ENCODE measurements at places on chromosomes 3 and 15.
A peak's percentile ranks its signal among the peaks of the same experiment; 100 is the strongest.

GRCh38 chr3:135739779-135740178 is 225.7 kb upstream of the PPP2R3A start:
- no peak for DNase-seq

- no peak for DNase-seq
Measured at GRCh38 chr3:48997102-48997635, 7.1 kb downstream of the P4HTM start.

- DNase-seq = no peak
Measured at GRCh38 chr3:175839366-175840005, 980.4 kb downstream of the NAALADL2 start.

- DNase-seq = no peak
Measured at GRCh38 chr3:165669504-165669903, 167.7 kb downstream of the BCHE start.

- no peak for DNase-seq
Measured at GRCh38 chr3:126516152-126516935, 1.2 kb downstream of the UROC1 start.

DNA sequence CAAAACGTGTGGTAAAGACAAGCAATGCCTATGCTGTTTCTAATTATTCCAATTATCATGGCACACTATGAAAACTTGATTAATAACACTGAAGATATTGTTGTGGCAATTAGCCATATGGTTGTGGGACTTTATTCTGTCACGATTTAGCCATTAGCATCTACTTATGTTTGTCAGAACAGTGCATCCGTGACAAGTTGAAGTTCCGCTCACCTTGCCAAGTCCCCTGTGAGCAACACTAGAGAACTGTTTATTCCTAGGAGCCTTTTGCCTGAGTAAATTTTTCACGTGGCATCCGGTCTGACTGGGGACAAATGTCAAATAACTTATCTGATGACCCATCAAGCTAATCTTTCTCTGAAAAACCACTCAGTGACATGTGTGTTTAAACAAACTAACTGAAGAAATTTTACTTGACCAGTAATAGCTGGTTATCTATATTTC is 403.3 kb downstream of the TBC1D5 start:
- no peak for DNase-seq

DNA sequence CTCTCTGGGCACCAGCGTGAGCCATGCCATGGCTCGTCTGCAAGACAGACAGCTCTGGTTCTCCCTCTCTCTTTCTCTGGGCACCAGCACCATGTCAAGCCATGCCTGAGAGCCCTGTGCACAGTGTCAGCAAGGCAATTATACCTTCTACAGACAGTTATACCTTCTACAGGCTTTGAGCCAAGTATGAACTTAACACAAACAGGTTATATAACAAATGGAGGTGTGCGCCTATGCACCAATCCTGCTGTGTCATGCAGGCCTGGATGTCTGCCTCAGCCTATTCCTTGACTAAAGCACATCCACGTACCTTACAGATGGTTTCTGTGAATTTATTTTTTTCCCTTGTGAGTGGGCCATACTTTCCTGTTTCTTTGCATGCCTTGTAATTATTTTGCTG is 5.9 kb upstream of the FBXL2 start:
- no peak for DNase-seq

DNA sequence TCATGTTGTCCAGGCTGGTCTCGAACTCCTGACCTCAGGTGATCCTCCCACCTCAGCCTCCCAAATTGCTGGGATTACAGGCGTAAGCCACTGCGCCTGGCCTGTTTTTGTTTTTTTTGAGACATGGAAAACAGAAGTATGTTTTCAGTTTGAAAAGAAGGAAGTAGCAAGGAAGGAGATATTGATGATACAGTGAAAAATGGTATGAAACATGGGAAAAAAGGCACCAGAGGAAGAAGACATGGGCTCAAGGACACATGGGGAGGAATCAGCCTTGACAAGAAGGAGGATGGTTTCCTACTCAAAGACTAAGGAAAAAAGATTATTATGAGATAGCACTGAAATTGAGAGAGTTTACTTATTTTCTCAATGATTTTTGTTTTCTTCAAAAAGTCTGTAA is 30.7 kb downstream of the FMN1 start:
- no peak for DNase-seq

DNA sequence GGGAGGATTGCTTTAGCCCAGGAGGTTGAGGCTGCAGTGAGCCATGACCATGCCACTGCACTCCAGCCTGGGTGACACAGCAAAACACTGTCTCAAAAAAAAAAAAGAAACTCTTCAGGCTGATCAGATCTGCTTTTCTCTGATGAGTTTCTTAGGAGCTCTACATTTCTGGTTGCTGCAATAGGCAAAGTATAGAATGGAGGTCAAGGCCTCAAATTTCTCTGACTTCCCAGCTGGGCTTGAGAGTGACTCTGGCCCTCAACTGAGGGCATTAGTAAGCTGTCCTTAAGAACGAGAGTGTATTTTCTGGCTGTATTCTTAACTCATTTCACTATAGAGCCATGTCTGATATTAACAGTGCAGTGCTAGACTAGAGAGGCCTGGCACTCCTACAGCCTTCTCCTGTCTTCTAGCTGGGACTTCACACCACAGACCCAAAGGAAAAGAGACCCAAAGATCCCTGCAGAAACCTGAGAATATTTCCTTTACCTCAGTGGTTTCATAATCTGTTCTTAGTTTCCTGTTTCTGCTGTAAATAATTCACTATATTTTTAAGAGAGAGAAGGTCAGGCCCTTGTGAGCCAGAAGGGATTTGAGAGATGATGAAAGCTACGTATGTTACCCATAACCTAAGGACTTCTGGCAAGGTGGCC is 2.0 kb upstream of the NR1I2 start:
- DNase-seq = no peak

DNA sequence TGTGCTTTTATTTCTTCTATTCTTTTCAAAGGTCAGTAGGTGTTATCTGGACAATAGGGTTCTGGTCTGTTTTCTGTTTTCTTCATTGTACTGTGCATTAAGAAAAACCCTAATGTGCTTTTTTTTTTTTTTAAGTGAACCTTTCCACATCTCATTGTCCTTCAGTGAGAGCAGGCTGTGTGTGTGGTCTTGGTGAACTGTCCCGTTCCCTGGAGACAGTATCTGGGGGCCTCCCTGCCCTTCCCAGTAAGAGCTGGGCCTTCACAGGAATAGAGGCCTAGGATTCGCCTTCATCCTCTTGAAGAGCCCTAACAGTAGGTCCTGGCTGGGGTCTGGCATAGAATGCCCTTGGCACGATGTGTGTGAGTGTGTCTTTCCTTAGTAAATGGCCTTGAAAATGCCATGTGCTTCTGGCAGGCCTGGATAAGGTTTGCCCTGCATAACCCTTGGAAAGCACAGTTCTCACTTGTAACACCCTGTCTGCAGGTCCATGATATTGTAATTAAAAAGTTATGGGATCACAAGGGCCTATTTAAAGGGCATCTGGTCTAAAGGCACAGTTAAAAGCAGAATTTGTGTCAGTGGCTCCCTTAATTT is 81.2 kb downstream of the IGF1R start:
- no peak for DNase-seq

DNA sequence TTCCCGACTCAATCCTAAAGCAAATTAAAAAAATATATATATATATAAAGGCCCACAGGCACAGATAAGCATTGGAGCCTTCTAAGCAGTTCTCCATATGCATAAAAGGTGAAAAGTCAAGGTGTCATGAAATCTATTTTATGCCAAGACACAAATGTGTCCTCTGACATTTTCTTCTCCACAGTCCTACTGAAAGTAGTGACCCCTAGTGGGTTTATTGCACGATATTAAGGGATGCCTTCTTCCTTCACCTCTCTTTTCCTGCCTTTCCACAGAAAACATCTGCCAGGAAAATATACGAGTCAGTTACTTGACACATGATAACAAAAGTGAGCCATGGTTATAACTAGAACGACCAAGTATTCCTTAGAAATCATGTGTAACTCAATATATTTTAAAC is 303.2 kb downstream of the TIGIT start:
- DNase-seq = no peak

DNA sequence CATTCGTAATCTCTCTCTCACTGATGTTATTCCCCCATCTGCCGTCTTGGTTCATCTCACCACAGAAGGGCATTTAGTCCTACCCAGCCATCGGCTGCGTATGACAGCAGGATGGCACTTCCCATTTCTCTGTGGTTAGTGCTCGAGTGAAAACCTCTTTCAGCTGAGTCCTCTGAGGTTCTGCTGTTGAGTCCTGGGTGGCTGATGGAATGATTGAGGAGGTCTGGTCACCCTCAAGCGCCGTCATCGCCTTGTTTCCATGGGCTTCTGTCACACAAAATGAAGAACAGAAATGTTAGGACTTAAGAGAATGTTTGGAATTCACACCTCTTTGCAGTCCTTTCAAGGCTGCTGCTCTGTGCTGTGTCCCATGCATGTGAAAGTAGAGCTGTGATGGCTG is 9.4 kb upstream of the SACM1L start:
- no peak for DNase-seq

DNA sequence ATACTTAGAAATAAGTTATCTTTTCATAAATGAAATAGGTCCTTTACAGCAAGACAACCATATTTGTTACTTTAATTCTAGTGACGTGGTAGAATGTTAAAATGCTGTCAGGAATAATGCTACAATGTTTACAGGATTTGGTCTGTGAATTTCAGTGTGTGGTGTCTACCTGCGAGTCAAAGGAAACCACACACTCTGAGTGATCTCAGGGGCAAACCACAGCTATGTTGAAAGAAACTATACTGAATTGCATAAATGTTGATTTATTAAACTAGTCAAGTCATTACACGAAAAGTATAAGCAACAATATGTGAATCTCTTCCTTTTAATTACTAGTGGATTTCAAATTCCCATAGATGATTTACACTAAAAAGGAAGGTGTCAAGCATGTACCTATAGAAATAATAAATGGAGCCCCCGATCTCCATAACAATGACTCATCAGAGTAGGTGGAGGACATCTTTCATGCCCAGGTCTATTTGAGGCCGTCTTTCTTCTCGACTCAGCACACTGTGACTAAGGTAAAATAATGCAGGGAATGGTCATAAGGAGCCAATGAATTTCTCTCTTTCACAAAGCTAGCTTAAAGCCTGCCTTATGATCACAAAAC is 463.0 kb downstream of the ERC2 start:
- DNase-seq = peak; percentile 1

GRCh38 chr15:30882849-30883433 is 20.8 kb upstream of the FAN1 start:
- no peak for DNase-seq

DNA sequence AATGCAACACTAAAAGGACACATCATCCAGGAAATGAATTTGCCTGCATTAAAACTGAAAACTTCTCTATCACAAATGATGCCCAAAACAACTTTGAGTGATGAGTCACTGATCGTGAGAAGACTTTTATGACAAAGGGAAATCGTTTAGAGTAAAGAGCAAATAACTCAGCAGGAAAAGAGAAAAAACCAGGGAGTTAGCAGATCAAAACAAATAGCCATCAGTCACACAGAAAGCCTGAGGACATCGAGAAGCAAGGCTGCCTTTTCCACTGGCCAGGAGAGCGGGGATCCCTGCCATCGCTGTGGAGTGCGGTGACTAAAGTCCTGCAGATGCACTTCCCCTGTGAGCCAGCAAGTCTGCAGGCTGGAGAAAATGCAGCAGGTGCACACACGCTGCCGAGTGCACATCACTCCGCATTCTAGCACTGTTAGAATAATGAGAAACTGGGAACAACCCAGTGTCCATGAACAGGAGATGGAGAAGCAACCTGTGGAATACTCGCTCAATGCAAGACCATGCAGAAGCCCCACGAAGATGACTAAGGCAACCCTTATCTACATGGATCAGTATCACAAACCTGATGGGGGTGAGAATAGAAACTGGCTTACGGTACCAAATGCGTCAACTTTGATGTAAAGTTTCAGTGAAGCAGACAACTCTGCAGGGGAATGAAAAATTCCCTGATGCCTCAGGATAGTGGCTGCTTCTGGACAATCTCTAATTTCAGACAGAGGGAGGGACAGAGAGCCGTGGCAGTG is 86.4 kb downstream of the NSMCE3 start:
- DNase-seq = no peak

GRCh38 chr3:78659386-78659987 is 1108.3 kb downstream of the ROBO1 start:
- peak; percentile 5 for DNase-seq

DNA sequence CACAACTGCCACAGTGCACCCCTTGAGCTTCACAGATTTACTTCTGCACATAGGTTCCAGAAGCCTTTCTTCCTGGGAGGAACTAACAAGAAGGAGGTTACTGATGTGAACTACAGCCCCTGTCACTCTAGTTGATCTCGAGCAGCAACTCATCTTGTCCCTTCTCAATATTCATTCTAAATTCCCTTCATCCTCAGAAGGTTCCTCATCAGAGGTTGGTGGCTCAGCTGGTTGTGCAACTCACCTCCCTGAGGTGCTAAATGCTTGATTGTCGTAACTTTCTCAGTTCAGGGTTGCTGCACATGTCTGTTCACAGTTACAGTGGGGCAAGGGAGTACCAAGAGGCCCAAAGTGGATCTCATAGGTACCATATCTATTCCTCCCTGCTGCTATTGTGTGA is 5.7 kb upstream of the A4GNT start:
- no peak for DNase-seq

- DNase-seq = no peak
Measured at GRCh38 chr3:14129296-14129695, 4.4 kb downstream of the TMEM43 start.

Measured in RWPE1 (cell line).